ENCODE measurements at places on chromosomes 2 and 18.
A peak's percentile ranks its signal among the peaks of the same experiment; 100 is the strongest.

GRCh38 chr2:219028996-219029828 is 12.1 kb downstream of the CFAP65 start:
- DNase-seq, result no peak

DNA sequence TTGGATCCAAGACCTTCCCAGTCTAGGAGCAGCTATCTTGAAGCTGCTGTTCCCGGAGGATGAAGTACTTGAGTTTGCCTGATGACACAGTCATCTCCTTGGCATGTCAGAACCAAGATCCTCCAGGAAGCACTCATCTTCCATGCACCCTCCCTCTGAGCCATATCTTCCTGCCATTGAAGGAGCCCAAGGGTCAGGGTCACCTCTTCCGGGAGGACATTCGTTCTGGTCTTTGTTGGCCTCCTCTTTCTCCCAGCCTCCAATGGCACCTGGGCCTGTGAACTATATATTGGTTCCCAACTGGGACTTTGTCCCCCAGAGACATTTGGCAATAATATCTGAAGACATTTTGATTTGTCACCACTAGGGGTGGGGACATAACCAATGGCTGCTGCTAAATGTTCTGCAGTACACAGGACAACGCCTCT is 4.2 kb upstream of the MYO7B start:
- no peak for DNase-seq

DNA sequence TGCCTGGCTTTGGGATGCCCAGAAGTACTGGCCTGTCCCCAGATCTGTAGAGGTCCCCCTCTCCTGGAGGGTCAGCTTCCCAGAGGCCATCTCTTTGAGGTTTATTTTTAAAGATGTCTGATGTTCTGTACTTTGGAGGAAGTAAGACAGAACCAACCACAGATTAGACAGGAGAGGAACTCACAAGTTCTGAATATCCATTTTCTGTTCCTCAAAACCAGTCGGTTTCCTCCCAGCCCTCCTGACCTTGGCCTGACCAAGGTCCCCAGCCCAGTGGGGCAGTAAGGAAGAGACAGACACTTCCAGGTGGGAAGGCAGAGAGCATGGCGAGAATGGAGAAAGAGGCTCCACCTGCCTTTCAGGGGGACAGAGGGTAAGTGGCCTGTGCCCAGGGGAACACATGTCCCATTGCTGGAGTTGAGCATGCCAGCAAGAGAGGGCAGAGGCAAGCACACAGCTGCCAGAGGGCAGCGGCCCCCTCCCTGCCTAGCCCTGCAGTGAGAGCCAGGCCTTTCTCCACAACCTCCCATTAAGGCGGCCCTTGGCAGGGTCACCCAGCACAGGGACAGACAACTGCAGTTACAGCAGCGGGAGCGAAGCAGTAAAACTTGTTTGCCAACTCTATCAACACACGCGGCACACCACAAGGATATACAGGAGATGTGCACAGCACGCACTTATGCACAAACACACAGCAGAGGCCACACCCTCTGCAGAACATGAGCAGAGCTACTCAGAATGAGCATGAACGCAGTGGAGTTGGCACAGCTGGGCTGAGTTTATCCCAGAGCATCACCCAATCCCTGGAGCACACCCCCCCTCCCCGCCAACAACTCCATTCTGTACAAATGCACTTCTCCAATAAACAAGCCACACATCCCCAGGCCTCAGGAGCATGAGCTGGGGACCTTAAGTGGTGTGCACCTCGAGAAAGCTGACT is 18.5 kb upstream of the SEMA4C start:
- no peak for DNase-seq

DNA sequence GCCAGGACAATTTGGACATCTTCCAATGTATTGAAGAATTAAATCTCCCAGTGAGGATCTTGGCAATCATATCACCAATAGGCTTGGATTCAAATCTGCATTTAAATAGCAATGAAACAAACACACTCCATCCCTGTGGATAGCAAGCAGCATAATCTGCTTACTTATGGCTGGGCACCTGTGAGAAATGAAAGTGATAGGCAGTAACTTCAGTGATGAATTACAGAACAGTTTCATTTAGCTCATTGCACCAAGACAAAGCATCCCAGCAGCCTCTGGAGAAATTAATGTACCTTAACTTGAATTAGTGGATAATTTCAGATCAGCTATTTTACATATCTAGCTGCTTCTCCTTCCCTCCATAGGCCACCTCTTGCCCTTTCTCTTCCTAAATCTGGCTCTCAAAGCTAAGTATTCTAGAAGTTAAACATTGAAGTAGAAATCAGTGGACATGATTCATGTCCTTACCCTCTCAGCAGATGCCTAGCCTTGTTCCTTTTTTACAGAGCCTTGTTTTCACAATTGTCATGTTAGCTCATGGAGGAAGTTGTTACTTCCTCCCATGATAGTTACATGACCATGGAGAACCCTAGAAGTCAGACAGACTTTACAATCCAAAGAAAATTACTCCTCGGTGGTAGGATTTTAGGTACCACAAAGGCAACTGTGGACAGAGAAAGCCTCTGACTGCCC is 88.5 kb upstream of the TACR1 start:
- no peak for DNase-seq

GRCh38 chr2:213787869-213788268 is 503.6 kb downstream of the SPAG16 start:
- DNase-seq, result no peak

- peak; percentile 50 for DNase-seq
These were observed at the start of gene APCDD1 for GRCh38 chr18:10453806-10454680. APCDD1 (plus strand) TSS chr18:10454635; CDS start chr18:10454982, 347 bp downstream.

DNA sequence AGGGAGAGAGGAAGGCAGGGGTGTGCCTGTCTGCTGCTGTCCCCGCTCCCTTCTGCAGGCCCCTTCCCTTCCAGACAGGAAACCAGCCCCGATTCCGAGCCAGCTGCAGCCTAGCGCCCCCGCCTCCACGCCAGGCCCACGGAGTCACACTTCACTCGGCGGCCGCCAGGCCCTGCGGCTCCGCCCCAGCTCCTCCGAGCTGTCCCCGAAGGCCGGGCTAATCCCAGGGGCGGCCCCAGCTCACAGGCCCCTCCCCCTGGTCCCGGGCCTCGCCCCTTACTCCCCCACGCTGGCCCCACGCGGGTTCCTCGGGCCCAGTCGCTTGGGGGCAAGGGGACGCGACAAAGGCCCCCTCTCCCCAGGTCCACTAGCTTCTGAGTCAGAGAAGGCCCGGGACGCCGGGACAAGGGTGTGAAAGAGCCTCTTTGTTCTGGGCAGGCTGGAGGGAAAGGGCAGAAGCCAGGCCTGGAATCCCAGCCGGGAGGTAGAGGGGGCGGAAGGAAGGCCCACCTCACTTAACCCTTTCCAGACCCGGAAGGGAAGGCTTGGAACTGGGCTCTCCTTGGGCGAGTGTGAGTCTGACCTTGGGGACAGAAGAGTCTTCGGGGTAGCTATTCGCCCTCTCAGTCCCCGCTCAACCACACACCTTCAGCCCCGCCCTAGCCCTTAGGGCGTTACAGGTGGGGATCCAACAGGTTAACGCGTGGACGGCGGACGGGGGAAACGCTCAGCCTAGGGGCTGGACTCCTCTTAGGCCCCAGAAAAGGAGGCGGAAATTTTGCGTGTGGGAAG is 1.2 kb downstream of the RTKN start:
- peak; percentile 92 for DNase-seq

GRCh38 chr2:102233132-102233884 is 46.5 kb downstream of the IL1RL2 start:
- DNase-seq, result no peak

DNA sequence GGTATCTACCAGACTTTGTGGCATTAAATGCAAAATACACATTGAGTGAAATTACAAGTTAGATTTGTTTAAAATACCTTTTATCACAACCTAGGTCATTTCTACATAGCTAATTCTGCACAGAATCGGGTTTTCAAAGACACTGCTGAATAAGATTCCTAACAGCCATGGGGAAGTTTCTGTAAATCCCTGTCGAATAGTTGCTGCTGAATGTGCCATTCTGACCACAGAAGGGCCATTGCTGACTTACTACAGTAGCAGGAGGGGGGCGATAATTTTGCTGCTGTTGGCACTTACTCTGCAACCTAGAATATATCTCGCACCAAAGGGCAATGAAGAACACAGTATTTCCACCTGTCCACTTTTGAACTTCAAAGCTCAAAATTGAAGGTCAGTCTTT is 232.8 kb downstream of the TCF4 start:
- DNase-seq, result no peak

GRCh38 chr2:10039658-10040410 is 3.5 kb upstream of the KLF11 start:
- DNase-seq, result no peak

DNA sequence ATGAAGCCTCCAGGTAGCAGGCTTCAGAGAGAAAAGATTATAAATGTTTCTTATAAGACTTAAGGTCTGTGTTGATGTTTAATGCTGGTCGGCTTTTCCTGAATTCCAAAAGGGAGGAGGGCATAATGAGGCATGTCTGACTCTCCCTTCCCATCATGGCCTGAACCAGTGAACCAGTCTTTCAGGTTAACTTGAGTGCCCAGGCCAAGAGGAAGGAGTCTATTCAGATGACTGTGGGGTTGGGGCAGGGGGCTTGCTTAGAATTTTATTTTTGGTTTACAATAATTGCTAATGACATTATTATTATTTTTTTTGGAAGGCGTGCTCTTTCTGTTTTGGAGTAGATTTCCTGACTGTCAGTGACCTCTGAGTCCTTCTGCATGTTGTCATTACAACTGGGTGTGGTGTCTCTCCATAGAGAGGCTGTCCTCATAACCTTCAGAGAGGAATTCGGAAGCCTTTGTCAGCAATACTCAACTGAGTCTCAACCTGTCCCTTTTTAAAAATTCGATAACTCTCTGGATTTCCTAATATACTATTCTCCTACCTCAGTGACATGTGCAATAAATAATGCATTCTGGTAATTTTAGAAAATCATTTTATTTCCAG is 275.1 kb upstream of the CXCR4 start:
- DNase-seq, result no peak

DNA sequence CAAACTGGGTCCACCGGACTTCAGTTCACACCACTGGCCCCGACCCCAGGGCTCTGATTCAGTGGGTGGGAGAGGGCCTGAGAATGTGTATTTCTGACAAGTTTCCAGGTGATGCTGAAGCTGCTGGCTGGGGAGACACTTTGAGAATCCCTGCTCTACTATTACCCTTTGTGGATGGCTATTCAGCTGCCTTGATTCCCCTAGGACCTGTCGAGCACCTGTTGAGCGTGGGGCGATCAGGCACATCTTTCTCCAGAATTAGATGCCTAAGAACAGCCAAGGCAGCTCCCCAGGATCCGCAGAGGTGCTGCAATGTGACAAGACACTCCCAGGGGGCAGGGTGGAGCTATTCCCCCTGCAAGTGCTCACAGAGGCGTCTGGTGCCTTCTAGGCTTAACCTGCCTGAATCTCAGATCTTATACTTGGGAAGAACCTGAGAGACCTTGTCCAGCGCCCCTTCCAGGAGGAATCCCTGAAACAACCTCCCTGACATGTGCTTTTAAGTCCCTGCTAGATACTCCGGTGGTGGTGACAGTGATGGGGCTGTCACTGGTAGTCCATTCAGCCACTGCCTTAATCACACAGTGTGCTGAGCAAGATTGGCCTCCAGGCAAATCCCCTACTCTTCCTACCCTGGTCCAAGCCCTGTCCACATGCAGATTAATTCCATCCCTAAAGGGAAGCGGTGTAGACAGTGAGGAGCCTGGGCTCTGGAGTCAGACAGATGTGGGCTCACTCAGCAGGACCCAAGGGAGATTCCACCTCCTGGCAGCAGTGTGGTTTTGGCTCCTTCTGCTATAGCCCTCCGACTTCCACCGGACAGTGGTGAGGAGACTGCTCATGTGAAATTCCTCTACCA is 43.4 kb upstream of the OTOF start:
- DNase-seq, result no peak

DNA sequence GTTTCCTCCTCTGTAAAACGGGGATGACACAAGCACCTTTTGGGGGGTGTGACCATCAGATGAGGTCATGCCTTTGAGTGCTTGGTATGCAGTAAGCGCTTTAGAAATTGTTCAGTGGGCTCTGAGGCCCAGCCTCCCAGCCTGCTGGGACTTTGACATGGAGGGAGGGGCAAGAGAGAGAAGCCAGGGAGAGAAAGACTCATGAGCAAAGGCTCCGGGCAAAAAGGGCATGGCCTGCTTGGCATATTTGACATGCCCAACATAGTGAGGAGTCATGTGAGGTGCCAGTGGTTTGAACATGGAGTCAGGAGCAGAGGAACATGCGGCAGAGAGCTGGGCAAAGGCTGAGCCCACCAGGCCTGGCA is 14.0 kb downstream of the TNS1 start:
- DNase-seq, result no peak

DNA sequence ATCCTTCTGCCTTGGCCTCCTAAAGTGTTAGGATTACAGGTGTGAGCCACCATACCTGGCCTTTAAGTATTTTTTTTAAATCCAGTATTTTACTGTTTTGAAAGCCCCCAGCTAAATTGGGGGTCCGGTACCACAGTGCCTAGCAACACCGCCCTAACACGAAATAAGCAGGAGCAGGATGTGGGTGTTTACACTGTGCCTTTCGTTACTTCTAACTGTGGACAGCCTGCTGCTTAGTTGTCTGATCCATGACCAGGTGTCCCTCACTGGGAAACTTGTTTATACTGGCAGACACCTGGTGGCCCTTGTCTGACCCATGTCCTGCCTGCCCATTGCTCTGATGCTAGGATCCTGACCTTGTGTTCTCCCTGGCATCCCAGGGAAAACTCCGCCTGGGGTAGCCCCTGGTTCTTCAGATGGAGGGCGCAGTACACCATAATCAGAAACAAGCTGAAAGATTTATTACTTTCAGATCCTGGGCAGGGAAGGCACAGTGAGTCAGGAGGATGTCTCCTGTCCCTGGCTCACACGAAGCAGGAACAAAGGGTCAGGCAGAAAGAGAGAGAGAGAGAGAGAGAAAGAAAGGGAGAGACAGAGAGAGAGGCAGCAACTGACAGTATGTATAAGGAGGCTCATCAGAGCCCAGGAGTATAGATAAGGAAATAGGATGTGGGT is 55.7 kb downstream of the NCAPH start:
- no peak for DNase-seq
